Stimulated activated CD8-positive, alpha-beta memory T cell treated with anti-CD3 and anti-CD28 coated beads, Interleukin-4, amount 100 ng/mL, for 48 hours (primary cell): ENCODE measurements at places on chromosomes 4 and X.

- peak; percentile 72 for DNase-seq
These were observed 68.2 kb downstream of the ARHGAP10 start for GRCh38 chr4:147799986-147800555.

DNA sequence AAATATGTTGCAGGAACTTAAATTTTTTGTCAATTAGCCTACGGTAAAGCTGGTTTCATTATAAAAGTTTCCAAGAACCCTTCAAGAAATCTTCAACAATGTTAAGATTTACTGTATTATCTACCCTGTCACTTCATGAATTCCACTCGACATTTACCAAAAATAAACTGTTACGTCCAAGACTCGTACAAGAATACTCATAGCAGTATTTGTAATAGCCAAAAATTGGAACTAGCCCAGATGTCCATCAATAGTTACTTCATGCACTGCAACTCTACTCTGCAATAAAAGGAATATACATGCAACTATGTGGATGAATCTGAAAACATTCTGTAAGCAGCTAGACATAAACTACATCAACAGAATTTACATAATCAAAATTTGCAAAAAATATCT lies 13.4 kb downstream of the RBMX start:
- DNase-seq: no peak

- no peak for DNase-seq
These were observed 55.8 kb downstream of the GPC4 start for GRCh38 chrX:133359466-133359865.

DNA sequence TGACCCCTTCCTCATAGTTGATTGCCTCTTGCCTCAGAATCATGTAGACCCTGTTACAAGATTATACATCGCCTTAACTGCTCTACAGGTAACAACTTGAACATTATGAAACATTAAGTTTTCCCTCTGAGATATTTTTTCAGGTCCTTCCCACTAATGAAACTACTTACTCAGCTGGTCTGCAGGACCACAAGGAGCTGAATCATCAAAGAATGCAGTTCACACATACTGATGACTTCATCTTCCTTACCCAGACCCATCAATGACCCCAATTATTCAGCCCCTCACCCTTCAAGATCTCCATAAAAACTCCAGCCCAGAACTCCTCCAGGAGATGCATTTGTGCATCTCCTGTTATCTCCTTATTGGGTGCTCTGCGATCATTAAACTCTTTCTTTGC lies 720.9 kb downstream of the RAPGEF2 start:
- no peak for DNase-seq

- no peak for DNase-seq
These were observed 22.4 kb downstream of the RS1 start for GRCh38 chrX:18649498-18649951.

GRCh38 chr4:26748811-26749210 lies 111.8 kb upstream of the STIM2 start:
- no peak for DNase-seq

DNA sequence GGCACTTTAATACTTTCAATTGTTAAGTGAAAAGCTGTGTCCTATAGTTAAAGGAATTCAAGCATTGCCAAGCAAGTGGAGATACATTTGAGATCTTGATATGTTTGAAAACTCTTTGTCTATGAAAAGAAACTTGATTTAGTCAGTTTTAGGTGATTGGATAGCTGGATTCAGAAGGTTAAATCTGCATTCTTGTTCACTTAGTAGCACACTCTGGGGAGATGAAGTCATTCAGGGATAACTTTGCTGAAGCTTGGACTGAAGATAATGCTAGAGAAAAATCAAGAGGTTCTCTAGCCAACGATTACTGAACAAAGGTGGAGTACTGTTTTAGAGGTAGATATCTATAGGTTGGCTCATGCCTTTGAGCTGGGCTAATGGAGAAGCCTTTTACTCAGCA lies 90.6 kb downstream of the DCAF8L2 start:
- DNase-seq: no peak

- no peak for DNase-seq
These were observed 4.7 kb downstream of the PDE6B start for GRCh38 chr4:629915-630641.

DNA sequence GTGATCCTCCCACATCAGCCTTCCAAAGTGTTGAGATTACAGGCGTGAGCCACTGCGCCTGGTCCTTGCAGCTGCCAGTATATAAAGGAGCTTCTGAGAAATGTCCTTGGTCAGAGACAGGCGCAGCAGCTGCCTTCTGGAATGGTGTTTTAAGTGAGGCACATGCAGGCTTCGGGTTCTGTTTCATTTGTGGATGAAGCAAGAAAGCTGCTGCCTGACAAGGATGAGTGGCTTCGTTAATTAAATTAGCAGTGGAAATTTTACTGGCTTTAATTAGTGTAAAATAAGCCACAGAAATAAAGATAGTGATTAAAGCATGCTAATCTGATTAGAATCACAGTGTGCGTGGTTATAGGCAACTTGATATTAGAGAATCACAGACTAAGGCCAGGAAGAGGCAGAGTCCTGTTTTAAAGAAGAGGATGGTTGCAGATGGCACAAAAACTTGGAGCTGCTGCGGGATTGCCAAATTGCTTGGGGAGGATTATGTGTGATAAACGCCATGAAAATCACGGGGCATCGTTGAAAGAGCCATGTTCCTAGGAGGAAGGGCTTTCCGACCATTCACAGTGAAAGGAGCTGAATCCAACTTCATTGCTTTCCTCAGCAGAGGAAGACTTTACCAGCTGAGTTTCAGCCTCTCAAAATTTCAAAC lies 348.4 kb upstream of the FAT1 start:
- DNase-seq: no peak

- no peak for DNase-seq
These were observed 80.9 kb downstream of the CLDN34 start for GRCh38 chrX:10048076-10048475.

GRCh38 chr4:16931339-16932305 lies 33.2 kb upstream of the LDB2 start:
- DNase-seq: no peak

DNA sequence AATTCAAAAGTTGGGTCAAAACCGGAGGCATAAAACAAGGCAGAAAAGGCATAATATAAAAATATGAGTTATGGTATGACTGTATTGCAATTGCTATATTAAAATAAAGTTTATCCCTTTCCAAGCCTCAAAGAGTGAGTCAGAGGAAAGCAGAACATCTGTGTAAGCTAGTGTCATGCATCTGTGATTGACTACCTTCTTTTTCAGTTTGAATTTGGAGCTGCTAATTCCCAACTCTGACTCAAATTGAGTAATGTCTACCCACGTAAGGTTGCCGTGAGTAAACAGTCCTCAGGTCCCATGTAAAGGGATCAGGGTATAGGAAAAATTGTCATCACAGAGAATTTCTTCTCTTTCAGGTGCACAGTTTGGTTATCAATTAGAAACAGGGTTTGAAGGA lies 6.5 kb upstream of the SLITRK4 start:
- no peak for DNase-seq

DNA sequence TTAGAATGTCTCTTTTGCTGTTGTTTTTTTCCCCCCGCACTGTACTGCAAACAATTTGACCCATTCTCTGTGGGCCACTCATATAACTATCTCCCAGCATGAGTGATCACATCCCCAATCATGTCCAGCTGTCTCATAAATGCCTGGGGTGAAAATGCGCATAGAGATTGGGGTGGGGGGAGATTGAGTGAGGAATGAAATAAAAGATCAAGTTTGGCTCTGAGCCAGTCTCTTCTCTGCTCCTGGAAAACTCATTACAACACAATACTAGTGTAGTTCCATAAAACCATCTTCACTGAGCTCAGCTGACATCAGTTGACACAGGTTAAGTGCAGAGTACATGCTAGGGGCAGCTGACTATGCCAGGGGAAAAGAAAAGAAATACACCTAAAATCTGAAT lies 96.9 kb downstream of the EGF start:
- DNase-seq: no peak

DNA sequence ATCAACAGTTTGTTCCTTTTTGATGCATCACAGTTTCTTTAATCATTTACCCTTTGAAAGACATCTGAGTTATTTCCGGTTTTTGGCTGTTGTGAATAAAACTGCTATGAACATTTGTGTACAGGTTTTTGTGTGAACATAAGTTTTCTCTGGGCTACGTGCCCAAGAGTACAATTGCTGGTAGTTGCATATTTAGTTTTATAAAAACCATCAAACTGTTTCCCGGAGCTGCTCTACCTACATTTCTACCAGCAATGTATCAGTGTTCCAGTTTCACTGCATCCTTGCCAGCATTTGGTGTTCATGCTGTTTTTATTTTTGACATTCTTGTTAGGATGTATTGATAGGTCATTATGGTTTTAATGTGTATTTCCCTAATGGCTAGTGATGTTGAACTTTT lies 17.3 kb downstream of the KDM6A start:
- DNase-seq: no peak

- no peak for DNase-seq
These were observed 56.4 kb upstream of the PNPLA4 start for GRCh38 chrX:7983581-7983980.

DNA sequence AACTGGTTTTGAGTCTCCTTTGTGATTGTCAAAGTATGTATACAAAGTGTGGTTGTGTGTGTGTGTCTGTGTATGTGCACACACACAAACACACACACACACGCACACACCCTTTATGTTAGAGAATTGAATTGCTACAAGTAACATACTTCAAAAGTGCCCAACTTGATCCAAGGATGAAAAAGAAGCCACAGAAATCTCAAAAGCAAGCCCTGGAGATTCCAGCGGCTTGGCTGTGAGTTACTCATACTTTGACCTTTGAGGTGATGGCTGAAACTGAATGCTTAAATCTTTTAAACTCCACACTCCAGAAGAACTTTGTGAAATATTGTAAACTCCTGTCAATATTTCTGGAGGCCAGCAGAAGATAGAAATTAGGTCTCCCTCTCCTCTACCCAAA lies 168.4 kb upstream of the NRK start:
- no peak for DNase-seq

GRCh38 chrX:53481816-53482465 lies 47.8 kb upstream of the HSD17B10 start:
- peak; percentile 51 for DNase-seq

- no peak for DNase-seq
These were observed 38.9 kb downstream of the GPRIN3 start for GRCh38 chr4:89268679-89269078.

GRCh38 chr4:76090241-76090691 lies 15.8 kb downstream of the ART3 start:
- DNase-seq: no peak

DNA sequence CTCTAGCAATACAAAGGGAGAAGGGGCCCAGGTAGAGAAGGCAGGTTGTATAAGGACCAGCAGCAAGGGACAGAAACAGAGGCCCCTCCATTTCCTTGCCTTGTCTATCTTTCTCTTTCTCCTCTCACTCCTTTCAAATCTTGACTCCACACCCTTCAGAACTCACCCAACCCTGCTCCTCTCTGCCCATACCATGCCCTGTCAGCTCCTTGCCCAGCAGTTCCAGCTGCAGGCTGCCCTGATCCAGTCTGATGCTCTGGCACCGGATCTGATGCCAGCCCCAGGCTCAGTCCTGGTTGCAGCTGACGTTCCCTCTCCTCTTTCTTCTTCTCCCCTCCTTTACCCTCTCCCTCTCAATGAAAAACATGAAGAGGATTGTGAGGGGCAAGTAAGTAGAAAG lies 291.2 kb downstream of the FBXW7 start:
- DNase-seq: no peak

DNA sequence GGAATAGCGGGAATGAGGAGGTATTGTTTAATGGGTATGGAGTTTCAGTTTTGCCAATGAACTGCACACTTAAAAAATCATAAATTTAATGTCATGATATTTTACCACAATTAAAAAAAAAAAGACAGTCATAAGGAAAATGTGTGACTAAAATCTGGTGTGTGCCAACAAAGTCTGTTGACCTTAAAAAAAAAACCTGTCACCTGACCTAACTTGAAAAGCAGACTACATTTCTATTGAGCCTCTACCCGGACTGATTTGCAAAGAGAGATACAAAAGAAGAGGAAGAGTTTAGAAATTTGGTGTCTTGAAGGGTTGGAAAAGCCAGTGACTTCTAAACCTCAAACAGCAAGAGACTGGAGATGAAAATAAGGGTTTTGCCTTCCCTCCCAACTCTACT lies 48.4 kb downstream of the TMEM150C start:
- DNase-seq: no peak

- DNase-seq: no peak
These were observed 151.8 kb upstream of the GATB start for GRCh38 chr4:151912632-151913031.

- no peak for DNase-seq
These were observed 45.3 kb downstream of the EFNB1 start for GRCh38 chrX:68874076-68874475.

DNA sequence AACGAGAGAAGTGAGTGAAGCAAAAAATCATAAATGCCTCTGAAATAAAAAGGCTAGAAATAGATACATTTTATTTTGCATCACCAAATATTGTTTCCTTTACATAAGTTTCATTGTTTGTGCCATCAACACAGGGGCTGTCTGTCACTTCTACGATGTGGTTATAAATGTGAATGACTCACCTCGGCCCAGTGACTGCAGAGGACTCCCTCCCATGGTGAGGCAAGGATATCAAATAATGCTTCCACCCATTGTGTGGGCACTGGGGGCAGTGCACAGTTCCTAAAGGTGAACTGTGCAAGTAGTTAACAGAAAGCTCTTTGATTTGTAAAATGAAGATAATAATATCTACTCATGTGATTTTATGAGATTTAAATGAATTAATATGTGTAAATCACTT lies 230.3 kb upstream of the NEIL3 start:
- no peak for DNase-seq

DNA sequence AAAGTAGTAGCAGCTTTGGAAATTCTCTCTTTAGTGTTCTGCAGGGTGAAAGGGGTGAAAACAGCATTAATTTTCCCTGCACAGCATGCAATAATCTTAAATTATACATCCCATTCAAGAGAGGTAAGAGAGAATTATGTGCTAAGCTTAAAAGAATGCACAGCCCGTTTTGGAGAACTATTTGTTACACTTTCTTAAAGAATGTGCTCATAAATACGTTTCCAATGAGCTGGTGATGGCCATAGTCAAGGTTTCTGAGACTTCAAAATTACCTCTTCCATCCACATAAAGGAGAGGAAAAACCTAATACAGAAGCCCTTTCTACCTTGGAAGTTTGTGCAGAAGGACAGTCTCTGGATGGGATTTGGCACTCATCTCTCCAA lies 766.7 kb upstream of the TENM3 start:
- no peak for DNase-seq

DNA sequence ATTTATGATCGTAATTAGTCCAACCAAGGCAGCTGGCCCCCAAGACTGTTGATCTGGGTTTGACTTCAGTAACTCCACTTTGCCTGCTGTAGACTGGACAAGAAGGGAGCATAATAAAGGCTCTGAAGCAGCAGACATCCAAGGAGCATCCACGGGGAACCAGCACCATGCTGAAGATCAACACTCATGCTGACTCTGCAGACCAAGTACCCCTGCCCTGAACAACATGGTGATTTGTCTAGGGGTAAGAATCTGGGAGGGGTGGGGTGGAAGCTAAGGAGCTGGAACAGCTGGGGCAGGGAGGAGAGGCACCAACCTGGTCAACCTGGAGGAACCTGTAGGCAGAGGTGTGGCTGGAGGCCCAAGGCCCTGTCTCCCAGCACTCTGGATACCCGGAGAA lies 2.1 kb downstream of the TEC start:
- DNase-seq: no peak

- no peak for DNase-seq
These were observed 18.6 kb upstream of the IL13RA2 start for GRCh38 chrX:115036029-115036428.

GRCh38 chrX:39152106-39152649 lies 350.9 kb downstream of the MID1IP1 start:
- DNase-seq: peak; percentile 68
